ENCODE measurements at places on chromosomes 13 and 19.

DNA sequence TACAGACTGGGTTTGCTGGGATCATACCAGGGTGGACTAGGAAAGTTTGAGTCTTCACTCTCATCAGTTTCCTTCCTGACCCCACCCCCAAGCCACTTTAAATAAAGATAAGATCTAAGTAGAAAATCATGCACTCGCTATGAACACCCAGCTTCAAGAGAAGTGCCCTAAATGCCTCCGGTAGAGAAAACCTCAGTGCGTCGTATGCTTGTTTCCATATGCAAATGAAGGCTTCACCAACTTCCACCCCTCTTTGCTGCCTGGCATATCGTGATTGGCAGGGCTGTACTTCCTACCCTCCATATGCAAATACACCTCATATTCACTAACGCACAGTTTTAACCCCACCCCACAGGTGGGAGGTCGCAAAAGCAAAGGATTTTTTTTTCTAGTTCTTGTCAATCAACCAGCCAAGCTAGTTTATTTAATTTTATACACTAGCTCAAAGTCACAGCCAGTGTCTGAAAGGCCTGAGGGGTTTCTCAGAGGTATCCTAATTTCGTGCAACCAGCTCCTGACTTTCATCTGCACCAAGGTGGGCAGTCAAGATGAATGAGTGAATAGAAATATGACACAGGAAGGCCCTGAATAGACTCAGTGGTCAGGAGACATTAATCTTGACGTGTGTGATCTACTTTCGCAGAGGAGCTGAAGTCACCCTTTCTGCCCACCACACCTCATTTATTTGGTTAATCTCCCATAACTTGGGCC, 121.1 kb upstream of the TSHZ3 start:
- no peaks in the 10 kb centered on the region for H3K36me3 ChIP-seq
- no peak overlapping the region for H3K4me3 ChIP-seq
- no peak overlapping the region for H3K27ac ChIP-seq
- H3K4me1 ChIP-seq, result no peaks in the 10 kb centered on the region

DNA sequence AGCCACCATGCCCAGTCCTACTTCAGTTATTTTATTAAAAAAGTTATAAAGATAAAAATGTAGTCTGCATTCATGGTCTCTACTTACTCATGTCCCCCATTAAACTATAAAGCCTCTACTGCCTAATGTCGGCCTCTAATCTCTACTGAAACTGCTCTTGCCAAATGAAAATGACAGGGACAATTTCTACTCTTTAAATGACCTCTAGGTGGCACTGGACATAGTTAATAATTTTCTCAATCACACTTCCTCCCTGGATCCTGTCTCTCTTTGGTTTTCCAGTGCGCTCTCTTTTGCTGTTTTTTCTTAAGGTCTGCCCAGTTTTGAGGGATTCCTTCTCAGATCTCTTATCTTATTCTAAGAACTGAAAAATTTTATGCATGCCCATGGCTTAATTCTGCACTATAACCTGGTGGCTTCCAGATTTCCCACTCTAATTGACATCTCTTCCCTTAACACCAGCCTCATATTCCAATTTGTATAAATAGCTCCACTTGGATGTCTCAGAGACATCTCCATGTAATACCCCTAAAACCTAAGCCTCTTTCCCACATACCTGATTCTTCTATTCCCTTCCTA, 54.3 kb downstream of the MTMR6 start:
- no peak overlapping the region for H3K4me3 ChIP-seq
- no peaks in the 10 kb centered on the region for H3K36me3 ChIP-seq
- no peaks in the 10 kb centered on the region for H3K27me3 ChIP-seq
- no peak overlapping the region for H3K27ac ChIP-seq
- no peaks in the 10 kb centered on the region for H3K4me1 ChIP-seq

DNA sequence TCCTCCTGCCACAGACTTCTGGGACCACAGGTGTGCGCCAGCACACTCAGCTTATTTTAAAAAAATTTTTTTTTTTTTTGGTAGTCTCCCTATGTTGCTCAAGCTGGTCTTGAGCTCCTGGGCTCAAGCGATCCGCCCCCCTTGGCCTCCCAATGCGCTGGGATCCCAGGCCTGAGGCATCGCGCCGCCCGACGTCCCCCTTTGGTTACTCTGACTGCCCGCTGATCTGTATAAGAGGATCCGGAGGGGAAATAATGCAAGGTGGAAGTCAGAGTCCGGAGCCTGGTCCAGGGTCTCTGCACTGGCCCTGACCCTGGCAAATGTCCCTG, 486 bp upstream of the ZNF805 start:
- peaks cover 4% of the 10 kb centered on the region for H3K36me3 ChIP-seq
- H3K27me3 ChIP-seq, result no peaks in the 10 kb centered on the region
- DNase-seq, result no peak
- peaks cover 18% of the 10 kb centered on the region for H3K4me1 ChIP-seq

DNA sequence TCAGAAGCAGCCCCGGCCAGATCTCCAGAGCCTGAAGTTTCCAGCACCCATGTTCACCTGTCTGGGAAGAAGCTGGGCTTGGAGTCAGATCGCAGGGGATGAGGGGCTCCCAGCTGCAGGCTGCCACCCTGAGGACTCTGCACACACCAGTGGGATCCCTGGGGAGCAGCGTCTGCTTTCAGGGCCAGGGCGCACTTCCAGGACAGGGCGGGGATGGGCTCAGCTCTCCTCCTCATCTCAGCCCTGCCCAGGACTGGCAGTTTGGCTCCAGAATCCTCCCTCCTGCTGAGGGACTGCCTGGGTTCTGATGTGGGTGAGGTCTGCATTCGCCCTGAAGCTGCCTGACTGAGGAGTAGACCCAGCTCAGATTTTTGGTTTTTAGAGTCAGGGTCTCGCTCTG, 3.5 kb downstream of the SLC7A9 start:
- no peak overlapping the region for H3K4me3 ChIP-seq
- H3K36me3 ChIP-seq, result no peaks in the 10 kb centered on the region
- no peak overlapping the region for H3K27ac ChIP-seq
- no peak for DNase-seq
- H3K4me1 ChIP-seq, result no peaks in the 10 kb centered on the region

- no peak for DNase-seq
- H3K27me3 ChIP-seq, result no peaks in the 10 kb centered on the region
- no peaks in the 10 kb centered on the region for H3K36me3 ChIP-seq
- H3K27ac ChIP-seq, result no peak overlapping the region
- H3K4me1 ChIP-seq, result no peaks in the 10 kb centered on the region
- H3K4me3 ChIP-seq, result no peak overlapping the region
Measured at GRCh38 chr13:96617528-96617927, 376.7 kb downstream of the OXGR1 start.

DNA sequence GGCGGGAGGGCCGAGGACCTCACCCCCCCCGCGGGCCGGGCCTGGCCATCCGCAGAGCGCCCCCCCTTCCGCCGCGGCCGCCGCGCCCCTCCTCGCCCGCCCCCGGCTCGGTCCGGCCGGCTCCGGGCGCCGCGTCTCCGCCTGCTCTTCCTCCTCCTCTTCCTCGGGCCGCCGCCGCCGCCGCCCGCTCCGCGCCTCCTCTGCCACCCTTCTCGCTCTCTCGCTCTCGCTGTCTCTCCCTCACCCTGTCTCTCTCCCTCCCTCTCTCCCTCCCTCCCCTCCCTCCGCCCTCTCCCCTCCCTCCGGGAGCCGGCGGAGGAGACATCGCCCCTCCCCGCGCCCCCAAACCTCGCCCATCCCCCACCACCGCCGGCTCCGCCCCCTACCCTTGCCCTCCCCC, at the start of gene SHANK1:
SHANK1 (minus strand) TSS at position 237 of the 400 bp plus-strand sequence. CDS start 2,883 bp downstream, outside the sequence.
- DNase-seq, result no peak
- peaks cover 32% of the 10 kb centered on the region for H3K27me3 ChIP-seq
- no peak within 1 kb of the TSS for H3K27ac ChIP-seq
- H3K36me3 ChIP-seq, result no peaks in the 10 kb centered on the region
- peaks cover 22% of the 10 kb centered on the region for H3K4me1 ChIP-seq
- peak within 1 kb of the TSS; percentile 13 for H3K4me3 ChIP-seq

DNA sequence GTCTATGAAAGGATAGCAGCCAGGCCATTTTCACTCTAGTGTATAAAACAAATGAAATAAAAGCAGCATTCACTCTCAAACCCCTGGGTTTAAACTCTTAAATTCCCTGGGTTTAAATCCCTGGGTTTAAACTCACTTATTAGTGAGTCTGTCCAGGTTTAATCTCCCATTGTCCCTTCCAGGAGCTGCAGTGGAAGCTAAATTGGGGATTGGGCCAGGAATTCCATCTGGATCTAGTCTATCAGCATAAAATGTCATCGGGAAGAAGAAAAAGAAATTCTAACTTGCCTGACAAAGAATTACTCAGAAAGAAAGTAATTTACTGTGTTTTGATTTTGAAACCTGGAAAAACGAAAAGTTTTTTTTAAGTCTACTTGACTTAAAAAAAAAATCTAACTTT, 54.8 kb downstream of the FRY start:
- no peaks in the 10 kb centered on the region for H3K36me3 ChIP-seq
- H3K27me3 ChIP-seq, result no peaks in the 10 kb centered on the region
- no peak for DNase-seq
- H3K4me1 ChIP-seq, result no peaks in the 10 kb centered on the region
- H3K27ac ChIP-seq, result no peak overlapping the region

- no peak overlapping the region for H3K4me3 ChIP-seq
- DNase-seq, result no peak
- H3K27ac ChIP-seq, result no peak overlapping the region
- H3K36me3 ChIP-seq, result no peaks in the 10 kb centered on the region
Measured at GRCh38 chr13:39665763-39666162, 10.3 kb downstream of the COG6 start.

DNA sequence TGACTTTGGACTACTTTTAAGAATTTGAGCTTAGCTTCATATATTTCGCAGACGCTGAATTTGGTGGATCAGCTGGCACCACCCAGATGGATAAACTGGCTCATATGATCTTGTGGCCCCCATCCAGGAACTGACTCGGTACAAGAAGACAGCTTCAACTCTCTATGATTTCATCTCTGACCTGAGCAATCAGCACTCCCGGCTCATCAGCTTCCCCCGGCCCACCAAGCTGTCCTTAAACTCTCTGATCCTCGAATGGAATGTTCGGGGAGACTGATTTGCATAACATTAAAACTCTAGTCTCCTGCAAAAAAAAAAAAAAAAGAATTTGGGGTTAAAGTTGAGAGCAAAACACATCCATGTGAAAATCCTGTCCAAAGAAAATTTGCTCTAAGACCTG, 71.4 kb upstream of the IRS2 start:
- H3K36me3 ChIP-seq, result no peaks in the 10 kb centered on the region
- DNase-seq, result no peak
- no peaks in the 10 kb centered on the region for H3K27me3 ChIP-seq
- no peak overlapping the region for H3K27ac ChIP-seq
- no peak overlapping the region for H3K4me3 ChIP-seq

- H3K4me1 ChIP-seq, result peaks cover 57% of the 10 kb centered on the region
- peak; percentile 92 for DNase-seq
- H3K27ac ChIP-seq, result peak within 1 kb of the TSS; percentile 94
- H3K4me3 ChIP-seq, result peak within 1 kb of the TSS; percentile 90
Measured at GRCh38 chr19:16324384-16325160, at the start of gene KLF2. TSS of gene KLF2 (plus strand) at chr19:16324826. CDS start at chr19:16324924, 98 bp downstream.

DNA sequence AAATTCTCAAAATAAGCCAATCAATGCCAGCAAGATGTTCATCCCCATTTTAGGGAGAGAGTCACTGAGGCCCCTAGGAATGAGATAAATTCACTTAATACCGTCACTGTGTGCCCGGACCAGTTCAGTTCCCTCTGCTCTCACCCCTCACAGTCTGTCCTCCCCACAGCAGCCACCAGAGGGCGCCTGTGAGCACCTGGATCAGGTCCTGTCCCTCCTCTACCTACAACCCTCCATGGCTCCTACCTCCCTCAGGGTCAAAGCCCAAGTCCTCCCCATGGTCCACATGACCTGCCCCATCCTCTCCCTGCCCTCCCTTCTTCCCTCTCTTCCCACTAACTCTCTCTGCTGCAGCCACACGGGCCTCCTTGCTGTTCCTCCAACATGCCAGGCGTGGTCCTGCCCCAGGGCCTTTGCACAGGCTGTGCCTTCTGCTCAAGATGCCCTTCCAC, 42.0 kb upstream of the NFIC start:
- H3K4me3 ChIP-seq, result no peak overlapping the region
- H3K36me3 ChIP-seq, result no peaks in the 10 kb centered on the region
- DNase-seq, result no peak
- no peaks in the 10 kb centered on the region for H3K4me1 ChIP-seq
- no peak overlapping the region for H3K27ac ChIP-seq
- H3K27me3 ChIP-seq, result no peaks in the 10 kb centered on the region

DNA sequence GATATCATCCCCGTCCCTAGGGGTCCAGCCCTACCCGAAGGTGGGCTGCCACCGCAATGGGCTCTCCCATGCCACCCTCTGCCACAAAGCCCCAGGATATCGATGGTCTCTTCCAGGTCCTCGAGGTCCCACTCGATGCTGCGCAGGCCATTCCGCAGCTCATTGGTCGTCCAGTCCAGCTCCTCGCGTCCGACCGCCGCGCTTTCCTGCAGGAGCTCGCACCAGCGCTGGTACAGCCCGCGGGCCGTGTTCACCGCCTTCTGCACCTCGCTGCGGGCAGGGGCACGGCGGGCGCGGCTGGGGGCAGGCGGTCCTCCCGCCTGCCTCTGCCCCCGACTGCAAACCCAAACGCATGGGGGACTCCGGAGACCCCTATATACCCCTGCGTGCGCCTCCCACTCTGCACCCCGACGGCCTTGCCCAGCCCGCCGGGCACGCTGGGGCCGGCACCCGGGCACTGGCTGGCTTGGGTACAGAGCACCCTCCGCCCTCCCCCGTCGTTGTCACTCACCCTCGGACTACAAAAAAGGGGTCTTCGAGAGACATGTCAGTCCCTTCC, 468 bp downstream of the STX10 start:
- H3K4me3 ChIP-seq, result peak overlapping the region; percentile 99
- H3K4me1 ChIP-seq, result peaks cover 15% of the 10 kb centered on the region
- H3K27ac ChIP-seq, result peak overlapping the region; percentile 99
- H3K27me3 ChIP-seq, result no peaks in the 10 kb centered on the region
- DNase-seq, result peak; percentile 92

DNA sequence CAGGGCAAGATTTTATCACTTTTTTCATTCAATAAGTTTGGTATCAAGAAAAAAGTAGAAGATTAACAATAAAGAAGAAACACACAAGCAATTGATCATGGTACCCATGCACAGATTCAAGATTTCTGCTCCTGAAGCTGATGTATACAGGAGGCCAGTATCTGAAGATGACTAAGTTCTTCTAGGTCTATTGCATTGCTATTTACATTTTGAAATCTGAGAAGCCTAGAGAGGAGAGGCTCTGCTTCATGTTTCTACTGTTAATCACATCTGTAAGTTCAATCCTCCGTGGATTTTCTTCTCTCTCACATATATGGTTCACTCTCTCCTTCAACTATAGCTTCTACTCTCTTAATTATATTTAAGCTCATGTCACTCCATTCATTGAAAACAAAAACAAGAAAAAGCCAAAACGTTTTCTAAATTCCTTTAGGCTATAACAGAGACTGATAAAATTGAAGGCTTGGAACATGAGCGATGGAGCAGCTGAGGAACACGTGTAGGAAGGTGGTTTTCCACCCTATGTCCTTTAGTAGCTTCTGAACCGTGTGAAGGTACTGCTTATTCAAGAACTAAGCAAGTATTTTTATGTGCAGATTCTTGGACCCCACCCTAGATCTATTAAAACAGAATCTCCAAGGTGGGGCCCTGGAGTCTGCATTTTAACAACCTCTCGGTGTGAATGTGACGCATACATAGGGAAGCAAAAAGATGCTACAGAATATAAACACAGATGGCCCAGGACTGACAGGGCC, 198.2 kb downstream of the EFNB2 start:
- no peak for DNase-seq
- H3K36me3 ChIP-seq, result no peaks in the 10 kb centered on the region
- no peaks in the 10 kb centered on the region for H3K27me3 ChIP-seq
- no peaks in the 10 kb centered on the region for H3K4me1 ChIP-seq
- H3K27ac ChIP-seq, result no peak overlapping the region
